Activated naive CD4-positive, alpha-beta T cell treated with anti-CD3 and anti-CD28 coated beads, Interleukin-2, amount 50 U/mL, for 72 hours (primary cell): ENCODE measurements at places on chromosomes 2 and 18. TPM values are rescaled to one million over a fixed set of nuclear protein-coding genes. Genes with fewer than 3 reads are reported as not detected.

DNA sequence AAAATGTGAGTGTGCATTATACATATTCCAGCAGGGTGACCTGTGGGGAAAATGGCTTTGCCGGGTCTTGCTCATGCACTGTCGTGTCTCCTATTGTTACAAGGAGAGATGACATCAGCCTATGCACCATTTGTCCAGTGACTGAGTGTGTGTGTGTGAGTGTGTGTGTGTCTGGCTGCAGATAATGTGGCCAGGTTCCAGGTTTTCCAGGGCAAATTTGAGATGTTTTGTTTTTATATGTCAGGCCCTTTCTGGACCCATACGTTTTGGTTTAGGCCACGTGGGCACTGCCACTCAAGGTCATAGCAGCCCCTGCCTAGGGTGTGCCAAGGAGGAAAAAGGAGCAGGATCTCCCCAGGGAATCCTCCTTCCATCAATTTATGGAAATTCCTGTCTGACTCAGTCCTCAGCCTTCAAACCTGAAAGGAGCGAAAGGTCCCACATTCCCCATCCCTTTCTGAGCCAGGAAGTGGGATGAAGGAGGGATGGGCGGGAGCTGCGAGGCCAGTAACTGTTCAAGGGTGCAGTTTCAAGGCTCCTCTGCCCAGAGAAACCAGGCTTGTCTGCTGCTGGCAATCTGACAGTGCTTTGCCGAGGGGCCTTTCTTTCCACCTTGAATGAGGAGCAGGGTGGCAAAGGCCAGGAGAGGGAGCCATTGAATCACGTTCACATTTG, 93.0 kb upstream of the SMAD2 start:
- peak; percentile 11 for DNase-seq

DNA sequence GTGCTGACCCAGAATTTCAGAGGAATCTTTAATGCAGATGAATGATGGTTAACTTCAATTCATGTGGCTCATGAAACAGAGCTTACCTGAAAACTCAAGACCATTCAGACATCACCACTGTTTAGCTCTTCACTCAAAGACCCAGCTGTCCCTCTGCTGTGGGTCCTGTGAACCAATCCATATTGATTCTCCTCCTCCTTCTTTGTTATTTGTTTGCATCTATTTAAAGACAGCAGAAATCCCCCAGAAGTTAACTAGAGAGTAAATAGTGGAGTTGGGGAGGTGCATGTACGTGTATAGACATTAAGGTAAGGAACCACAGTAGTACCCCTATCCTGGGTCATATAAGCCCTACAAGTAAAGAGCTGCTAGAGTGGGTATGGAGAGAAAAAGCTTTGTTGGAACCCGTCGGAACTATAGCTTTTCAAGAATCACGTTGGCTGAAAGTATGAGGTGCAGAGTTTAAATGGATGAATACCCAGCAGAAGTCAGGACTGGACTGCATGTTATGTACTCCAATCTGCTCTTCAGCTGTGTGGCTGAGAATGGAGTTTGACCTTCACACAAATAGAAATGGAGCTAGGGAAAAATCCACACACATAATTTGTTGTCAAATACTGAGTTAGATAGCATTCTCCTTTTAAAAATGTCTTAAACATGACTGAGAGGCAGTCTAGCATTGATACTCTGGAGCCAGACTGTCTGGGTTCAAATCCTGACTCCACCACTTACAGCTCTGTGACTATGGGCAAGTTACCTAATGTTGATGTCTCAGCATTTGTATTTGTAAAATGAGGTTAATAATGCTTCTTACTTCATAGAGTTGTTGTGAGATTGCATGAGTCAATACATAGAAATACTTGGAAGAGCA, 81.7 kb upstream of the HK2 start:
- no peak for DNase-seq

GRCh38 chr2:136130511-136130910, 12.6 kb upstream of the CXCR4 start:
- DNase-seq = no peak

Gene GREB1L
- total RNA-seq = not detected

Gene THSD7B
- total RNA-seq = not detected

Gene ARHGAP25
- 43.0 TPM for total RNA-seq

DNA sequence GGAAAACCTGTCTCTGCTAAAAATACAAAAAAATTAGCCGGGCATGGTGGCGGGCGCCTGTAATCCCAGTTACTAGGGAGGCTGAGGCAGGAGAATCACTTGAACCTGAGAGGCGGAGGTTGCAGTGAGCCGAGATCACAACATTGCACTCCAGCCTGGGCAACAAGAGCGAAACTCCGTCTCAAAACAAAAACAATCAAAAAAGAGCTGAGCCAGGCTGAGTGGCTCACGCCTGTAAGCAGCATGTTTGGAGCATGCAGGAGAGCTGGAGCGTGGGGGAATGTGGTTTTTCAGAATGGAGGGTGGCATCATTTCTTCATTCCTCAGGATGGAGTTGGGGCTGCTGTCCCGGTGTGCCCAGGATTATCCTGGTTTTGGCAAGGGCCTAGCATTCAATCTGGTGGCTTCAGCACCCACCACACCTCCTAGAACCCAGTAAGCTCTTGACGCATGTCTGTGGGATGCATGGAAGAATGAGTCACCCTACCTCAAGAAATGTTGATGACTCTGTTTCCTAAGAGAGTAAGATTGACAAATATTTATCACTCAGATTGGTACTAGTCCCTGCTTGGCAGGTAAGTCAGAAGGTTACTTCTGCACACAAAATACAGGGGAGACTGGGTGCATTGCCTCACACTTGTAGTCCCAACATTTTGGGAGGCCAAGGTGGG, 90.2 kb upstream of the ODC1 start:
- no peak for DNase-seq

- DNase-seq = no peak
These were observed 190.5 kb upstream of the STON1 start for GRCh38 chr2:48339451-48339850.

Gene PRKAG3
- total RNA-seq = not detected

DNA sequence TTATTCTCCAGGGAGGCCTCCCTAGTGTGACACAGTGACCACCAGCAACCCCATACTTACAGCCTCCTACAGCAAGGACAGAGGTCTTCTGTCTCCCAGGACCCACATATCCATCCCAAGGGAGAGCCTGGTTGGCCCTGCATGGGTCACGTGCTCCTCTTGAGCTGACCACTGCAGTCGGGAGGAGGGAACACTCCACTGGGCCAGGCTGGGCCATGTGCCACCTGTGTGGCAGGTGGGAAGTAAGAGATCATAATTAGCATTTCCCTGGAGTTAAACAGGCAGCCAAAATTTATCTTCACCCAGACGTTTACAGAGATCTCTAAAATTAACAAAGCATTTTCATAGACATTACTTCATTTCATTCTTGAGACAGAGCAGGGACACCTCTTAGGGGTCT, 33.4 kb upstream of the MLPH start:
- DNase-seq = no peak

GRCh38 chr2:157192445-157193423, 64.8 kb upstream of the GALNT5 start:
- DNase-seq = no peak

- DNase-seq = no peak
These were observed 932.9 kb downstream of the TDRD15 start for GRCh38 chr2:22056621-22057132.

DNA sequence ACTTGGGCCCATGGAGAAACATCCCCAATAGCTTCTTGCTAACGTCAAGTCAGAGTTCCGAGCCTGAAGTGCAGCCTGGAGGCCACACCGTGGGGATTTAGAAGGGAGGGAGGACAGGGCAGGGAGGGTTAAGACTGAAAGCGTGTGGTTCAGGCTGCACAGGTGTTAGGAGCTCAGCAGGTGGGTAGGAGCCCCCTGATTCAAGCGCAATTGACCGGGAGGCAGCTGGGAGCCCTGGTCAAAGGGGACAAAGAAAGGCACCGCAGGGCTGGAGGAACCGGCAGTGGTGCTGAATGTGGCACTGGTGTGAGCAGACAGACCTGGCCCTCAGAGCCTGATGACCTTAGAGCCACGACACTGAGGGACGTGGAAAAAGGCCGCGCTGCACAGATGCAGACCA, 149.6 kb downstream of the TMEM18 start:
- no peak for DNase-seq

GRCh38 chr2:30231212-30231995, at the start of gene LBH:
TSS of gene LBH (plus strand) at chr2:30231534. CDS start at chr2:30231739, 205 bp downstream.
- peak; percentile 86 for DNase-seq

DNA sequence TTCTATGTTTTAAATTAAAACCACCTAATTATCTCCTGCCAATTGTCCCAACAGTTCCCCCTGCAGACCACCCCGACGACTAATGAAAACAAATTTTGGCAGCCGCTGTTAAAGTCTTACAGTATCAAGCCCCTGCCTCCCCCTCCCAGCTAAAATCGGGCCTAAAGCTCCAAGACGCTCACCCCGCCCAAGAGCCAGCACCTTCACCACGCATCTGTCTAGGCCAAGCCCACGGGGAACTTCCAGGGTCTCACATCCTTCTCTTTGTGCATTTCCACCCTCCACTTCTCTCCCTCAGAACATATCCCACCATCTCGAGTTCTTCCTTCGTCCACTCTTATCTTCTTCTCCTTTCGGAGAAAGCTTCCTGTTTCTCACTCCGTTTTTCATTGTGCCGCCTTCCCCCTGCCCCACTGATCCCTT, 445 bp downstream of the PRPF40A start:
- no peak for DNase-seq

- no peak for DNase-seq
These were observed 23.0 kb upstream of the ADAM17 start for GRCh38 chr2:9578467-9579235.

DNA sequence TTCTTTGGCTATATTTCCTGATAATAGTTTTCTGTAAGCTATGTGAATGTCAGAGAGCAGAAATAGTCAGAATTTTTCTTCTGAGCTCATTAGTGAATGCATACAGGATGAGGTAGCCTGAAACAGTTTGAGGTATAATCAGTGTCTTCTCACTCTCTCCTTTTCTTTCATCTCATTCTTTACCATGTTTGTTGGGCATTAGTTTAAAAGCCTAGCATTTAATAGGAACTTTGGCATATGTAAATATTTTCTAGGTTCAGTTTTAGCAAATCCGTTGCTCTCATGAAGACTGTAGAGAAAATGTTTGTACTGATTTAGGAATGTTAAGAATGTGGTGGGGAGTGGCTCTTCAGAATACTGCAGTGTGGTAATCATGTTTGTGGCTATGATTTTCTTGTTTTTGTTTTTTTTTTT, 119.4 kb downstream of the PARD3B start:
- DNase-seq = no peak

- DNase-seq = no peak
These were observed 151.0 kb downstream of the TRIB2 start for GRCh38 chr2:12867631-12868287.

Gene FBXO36
- 1.3 TPM for total RNA-seq
